Muscle of leg (tissue), 16 donors: ENCODE measurements at places on chromosomes 3 and 15. TPM values are rescaled to one million over a fixed set of nuclear protein-coding genes. Genes with fewer than 3 reads are reported as not detected.

GRCh38 chr15:26667222-26667988 lies 105.5 kb downstream of the GABRB3 start:
- peak; percentile 2 for DNase-seq

DNA sequence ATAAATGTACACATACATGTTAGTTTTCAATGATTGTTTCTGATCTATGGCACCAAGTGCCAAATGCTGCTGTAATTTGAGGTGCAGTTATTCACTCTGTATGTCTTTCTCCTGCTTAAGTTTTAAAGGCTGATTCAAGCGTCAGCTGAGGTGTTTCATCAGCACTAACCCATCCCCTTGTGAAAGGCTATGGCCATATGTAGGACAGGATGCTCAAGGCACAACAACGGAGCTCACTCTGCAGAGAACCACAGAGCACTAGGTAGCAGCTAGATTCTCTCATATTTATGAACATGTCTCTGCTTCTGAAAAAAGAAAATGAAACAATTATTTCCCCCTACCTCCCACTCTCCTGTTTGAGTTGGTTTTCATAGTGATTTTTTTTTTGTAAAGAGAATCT lies 340.0 kb upstream of the TMCO5A start:
- DNase-seq = no peak

- DNase-seq = peak; percentile 52
Measured at GRCh38 chr15:74541494-74542165, 610 bp downstream of the ARID3B start.

GRCh38 chr3:106392915-106393314 lies 524.1 kb upstream of the CBLB start:
- DNase-seq = no peak

- DNase-seq = peak; percentile 32
Measured at GRCh38 chr15:45441686-45442085, 63.3 kb upstream of the GATM start.

DNA sequence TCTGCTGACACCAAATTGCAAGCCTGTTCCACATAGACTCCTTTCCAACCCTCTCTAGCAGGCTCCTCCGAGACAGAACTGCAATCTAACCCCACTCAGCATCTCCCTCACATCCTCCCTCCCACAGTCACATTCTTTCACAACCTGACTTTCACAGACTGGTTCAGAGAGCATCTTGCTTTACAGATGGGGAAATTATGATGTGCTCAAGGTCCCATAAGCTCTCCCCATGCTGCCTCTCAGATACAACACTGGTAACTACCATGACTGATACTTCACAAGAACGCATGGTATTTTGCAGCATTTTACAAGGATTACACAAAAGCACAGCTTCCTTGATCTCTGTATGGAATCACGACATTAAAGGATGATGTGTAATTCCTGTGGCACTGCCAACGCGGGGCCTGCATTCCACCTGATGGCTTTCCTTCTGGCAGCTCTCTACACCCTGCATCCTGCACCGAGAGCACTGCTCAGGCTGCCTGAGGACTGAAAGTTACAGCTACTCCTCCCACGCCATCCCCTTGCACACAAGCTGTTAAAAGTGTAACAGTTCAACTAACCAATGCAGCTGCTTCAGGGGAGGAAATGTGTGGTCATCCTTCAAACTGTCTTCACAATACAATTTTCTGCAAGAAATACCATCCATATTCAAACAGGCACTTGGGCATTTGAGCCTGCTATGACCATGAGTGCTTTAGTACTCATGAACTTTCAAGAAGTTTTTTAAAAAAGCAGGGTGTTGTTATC lies 27.6 kb downstream of the TBC1D2B start:
- DNase-seq = peak; percentile 62

CEP63 gene
- 22.3 TPM for total RNA-seq

TMEM158 gene
- total RNA-seq = 0.98 TPM

STAC gene
- 36.5 TPM for total RNA-seq

PLSCR2 gene
- total RNA-seq = not detected

SIDT1 gene
- 2.5 TPM for total RNA-seq

RPL15 gene
- 2,527 TPM for total RNA-seq
